ENCODE measurements at places on chromosomes 13 and 19.
A peak's percentile ranks its signal among the peaks of the same experiment; 100 is the strongest.

DNA sequence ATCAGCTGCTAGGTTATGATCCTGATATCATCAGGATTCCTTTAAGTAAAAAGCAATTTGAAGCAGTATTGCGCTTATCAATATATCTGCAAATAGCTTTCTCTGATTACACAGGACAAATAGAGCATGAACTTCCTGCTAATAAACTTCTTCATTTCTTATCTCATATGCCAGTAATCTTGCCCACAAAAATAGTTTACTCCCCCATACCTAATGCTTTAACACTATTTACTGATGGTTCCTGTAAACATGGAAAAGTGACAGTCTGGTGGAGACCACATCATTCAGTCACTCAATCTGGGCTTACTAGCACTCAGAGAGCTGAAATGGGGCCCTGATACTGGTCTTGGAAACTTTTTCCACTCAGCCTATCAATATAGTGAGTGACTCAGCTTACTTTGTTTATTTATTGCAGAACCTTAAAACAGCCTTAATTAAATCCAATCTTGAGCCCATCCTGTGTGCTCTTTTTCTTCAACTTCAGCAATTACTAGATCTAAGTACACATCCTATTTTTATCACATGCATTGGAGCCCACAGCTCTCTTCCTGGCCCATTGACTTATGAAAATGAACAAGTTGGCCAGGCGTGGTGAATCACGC is 1464.3 kb downstream of the UQCRFS1 start:
- no peak for DNase-seq

DNA sequence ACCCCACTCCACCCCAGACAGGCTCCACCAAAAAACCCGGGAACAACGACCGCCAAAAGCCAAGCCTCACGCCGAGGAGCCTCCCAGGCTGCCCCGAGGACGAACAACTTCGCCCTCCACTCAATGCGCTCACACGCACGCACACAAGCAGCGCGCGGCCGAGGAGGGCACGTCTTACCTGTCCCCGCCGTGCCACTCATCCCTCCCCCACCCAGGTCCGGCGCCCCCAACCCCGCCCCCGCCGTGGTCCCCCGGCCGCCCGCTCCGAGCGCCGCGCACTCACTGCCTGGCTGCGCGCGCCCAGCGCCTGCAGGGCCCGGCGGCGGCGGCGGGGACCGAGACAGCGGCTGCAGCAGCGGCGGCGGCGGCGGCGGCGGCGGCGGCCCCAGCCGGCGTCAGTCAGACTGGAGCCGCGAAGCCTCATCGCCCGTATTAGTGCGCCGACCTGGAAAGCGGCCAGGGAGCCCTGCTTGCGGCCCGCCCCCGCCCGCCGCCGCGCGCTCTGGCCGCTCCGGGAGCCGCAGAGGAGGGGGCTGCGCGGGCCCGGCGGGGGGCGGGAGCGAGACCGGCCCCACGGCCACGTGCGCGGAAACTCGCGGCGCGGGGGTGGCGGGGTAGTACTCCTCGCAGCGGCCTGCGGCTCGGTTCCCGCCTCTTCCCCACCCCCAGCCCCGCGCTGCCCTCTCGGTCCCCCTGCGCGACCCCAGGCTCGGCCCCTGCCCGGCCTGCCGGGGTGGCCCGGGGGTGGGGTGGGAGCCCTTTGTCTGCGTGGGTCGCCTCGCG is at the start of gene SMAD9:
Gene SMAD9, minus strand, starts transcription at position 406 of the 783 bp plus-strand sequence. CDS start 40,549 bp downstream, outside the sequence.
- DNase-seq = peak; percentile 79

DNA sequence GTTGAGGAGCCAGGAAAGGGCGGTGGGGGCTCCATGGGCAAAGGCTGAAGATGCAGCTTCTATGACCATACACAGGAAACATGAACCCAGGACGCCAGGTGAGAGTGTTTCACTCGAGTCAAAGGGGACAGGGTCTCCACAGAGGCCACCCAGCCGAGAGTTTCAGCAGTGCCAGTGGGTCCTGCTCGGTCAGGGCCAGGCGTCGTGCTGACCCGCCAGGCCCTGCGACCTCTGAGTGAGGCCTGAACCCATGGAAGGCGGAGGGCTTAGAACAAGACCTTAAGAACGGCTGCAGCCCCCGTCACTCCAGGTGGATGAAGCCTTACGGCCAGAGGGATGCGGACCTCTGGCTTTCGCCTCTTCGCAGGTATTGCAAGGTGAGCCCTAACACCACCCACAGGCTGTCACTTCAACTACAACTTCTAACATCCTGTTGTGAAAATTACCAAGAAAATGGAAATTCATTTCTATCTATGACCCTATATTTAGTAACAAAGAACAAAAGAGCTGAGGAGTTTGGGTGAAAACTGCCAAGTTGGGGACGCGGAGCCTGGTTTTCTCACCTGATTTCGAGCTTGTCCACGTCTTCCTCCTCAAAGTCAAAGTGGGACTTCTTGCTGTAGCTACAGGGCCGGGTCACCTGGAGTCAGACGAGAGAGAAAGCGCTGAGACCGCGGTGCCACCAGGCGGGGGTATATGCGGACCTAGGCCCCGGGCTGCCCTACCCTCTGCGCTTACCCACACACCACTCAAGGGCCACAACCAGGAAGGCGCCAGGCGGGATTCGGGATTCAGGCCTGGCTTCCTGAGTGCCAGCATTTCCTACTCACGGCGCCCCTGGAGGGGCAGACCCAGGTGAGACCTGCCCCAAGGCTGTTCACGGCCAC is 50.1 kb upstream of the C13orf46 start:
- DNase-seq = no peak

GRCh38 chr13:74533226-74533625 is 399.0 kb upstream of the KLF12 start:
- no peak for DNase-seq

DNA sequence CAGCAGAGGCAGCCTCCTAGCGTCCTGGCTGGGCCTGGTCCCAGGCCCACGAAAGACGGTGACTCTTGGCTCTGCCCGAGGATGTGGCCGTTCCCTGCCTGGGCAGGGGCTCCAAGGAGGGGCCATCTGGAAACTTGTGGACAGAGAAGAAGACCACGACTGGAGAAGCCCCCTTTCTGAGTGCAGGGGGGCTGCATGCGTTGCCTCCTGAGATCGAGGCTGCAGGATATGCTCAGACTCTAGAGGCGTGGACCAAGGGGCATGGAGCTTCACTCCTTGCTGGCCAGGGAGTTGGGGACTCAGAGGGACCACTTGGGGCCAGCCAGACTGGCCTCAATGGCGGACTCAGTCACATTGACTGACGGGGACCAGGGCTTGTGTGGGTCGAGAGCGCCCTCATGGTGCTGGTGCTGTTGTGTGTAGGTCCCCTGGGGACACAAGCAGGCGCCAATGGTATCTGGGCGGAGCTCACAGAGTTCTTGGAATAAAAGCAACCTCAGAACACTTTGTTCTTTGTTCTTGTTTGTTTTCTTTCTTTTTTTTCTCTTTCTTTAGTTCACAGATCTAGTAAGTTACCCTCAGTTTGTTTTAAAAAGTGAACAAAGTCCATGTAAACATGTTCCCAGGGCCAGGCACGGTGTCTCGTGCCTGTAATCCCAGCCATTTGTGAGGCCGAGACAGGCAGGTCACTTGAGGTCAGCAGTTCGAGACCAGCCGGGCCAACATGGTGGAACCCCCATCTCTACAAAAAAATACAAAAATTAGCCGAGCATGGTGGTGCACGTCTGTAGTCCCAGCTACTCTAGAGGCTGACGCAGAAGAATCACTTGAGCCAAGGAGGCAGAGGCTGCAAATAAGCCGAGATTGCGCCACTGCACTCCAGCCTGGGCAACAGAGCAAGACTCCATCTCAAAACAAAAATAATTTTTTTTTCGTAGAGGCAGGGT is 10.2 kb downstream of the ANGPTL4 start:
- peak; percentile 56 for DNase-seq

DNA sequence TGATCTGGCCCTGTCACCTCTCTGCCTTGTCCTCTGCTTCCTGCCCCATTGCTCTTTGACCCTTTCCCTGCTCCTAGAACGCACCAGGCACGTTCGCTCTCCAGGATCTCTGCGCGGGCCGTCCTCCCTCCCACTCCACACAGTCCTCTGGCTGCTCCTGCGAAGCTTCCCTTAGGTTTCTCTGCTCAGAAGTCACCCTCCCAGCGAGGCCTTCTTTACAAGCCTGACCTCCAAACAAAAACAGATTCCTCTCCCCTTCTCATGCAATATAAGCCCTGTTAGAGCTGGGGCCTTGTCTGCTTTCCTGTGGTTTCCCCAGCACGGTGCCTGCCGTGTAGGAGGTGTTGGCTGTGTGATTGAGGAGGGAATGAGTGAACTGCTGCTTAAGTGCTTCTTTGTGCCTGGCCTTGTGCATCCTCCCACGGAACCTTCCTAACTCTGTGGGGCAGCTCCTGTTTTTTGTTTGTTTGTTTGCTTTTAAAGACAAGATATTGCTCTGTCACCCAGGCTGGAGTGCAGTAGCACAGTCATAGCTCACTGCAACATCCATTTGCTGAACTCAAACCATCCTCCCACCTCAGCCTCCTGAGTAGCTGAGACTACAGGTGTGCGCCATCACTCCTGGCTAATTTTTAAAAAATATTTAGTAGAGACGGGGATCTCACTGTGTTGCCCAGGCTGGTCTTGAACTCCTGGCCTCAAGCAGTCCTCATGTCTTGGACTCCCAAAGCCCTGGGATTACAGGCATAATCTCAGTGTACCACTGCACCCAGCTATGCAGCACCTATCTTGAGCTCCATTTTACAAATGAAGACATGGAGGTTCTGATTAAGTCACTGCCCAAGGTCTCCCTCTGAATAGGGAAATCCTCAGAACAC is 82.0 kb downstream of the SIPA1L3 start:
- no peak for DNase-seq

DNA sequence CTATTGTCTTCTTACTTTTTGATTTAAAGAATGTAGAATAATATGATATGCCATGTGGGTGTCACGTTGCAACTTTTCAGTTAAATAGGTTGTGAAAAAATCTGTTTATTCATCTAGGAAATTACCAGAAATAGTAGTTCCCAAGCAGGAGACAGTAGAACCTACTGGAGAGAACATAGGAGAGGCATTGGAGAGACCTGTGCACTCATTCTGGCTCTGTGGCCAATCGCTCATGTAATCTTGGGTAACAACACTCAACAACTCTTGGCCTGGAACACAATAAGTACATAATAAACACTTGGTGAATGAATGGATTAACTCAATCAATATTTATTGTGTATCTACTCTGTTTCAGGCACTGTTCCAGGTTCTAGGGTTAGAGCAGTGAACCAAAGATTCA is 35.3 kb downstream of the EDNRB start:
- DNase-seq = no peak

DNA sequence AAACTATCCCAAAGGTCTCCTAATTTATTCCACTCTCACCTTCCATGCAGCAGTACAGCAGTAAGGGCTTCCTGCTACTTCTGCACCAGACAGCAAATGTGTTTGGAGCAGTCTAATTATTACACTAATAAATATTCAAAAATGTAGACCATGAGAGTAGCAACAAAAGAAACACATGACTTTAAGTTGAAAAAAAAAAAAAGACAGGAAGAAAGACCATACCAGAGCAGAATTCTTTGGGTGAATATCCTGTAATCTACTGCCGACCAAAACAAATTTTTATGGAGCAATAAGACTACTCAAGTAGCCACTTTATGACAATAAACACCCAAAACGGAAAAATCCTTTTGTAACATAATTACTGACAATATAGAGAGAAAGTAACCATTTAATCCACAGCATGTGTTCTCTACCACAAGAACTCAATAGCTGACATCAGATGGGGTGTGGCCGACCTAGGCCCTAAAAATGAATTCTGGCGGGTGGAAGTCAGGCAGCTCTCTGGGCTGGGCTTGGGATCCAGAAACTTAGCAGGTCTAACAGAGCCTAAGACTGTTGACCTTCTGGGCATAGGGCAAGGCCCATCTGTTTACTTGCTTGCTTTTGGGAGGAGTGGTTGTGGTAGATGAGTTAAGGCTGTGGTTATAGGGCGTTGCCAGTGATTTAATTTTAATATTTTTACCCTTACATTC is 4.6 kb downstream of the KLF12 start:
- DNase-seq = peak; percentile 65

- DNase-seq = peak; percentile 23
Measured at GRCh38 chr19:48836089-48837017, at the start of gene HSD17B14. TSS of gene HSD17B14 (minus strand) at chr19:48836491. CDS start at chr19:48836411, 80 bp downstream.

DNA sequence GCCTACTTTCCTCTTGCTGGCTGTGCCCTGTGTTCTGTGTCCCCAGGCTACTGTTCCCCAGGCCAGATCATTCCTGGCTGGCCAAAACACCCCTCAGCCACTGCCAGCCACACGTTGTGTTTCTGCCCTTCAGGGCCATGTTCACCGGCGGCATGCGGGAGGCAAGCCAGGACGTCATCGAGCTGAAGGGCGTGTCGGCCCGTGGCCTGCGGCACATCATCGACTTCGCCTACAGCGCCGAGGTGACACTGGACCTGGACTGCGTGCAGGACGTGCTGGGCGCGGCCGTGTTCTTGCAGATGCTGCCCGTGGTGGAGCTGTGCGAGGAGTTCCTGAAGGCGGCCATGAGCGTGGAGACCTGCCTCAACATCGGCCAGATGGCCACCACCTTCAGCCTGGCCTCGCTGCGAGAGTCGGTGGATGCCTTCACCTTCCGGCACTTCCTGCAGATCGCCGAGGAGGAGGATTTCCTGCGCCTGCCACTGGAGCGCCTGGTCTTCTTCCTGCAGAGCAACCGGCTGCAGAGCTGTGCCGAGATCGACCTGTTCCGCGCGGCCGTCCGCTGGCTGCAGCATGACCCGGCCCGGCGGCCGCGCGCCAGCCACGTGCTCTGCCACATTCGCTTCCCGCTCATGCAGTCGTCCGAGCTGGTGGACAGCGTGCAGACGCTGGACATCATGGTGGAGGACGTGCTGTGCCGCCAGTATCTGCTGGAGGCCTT is 15.8 kb upstream of the CRTC1 start:
- DNase-seq = no peak

GRCh38 chr13:76717092-76717491 is 169.1 kb downstream of the KCTD12 start:
- no peak for DNase-seq

- no peak for DNase-seq
Measured at GRCh38 chr13:40172878-40173277, 493.6 kb downstream of the FOXO1 start.

GRCh38 chr19:19095691-19096090 is 31.9 kb downstream of the SLC25A42 start:
- no peak for DNase-seq

DNA sequence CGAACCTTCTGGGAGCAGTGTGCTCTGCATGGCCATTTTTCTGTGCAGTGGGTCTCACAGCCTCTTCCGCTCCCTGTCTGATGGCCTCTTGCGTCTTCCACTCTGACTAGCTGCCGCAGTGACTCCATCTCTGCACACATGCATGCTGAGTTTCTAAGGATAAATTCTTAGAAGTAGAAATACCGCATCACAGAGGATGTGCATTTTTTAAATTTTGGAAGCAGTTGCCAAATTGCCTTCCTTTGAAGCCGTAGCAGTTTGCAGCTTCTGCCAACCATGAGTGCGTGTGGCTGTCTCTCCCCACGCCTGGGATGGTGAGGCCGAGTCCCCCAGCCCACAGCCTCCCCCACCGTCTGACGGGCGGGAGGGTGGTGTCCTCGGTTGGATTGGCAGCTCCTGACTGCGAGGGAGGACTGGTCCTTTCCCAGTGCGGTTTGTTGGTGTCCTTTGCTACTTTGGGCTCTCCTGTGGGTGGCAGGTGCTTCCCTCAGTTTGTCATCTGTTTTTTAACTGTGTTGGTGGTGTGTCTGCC is 9.8 kb downstream of the FZR1 start:
- no peak for DNase-seq

- DNase-seq = peak; percentile 83
Measured at GRCh38 chr19:12647490-12648071, 19.0 kb downstream of the MAN2B1 start.
